ENCODE measurements at places on chromosomes 1 and 21. TPM values are rescaled to one million over a fixed set of nuclear protein-coding genes. Genes with fewer than 3 reads are reported as not detected.

Gene OR14K1
- not detected for polyA plus RNA-seq

Gene AVPR1B
- polyA plus RNA-seq, result not detected

Gene AIRE
- 0.09 TPM for polyA plus RNA-seq

Gene LCE1B
- polyA plus RNA-seq, result not detected

Gene CEP170
- 60.8 TPM for polyA plus RNA-seq

Gene ANKRD45
- polyA plus RNA-seq, result 3.4 TPM

Gene LDLRAD1
- polyA plus RNA-seq, result 5.0 TPM

Gene TCP10L
- polyA plus RNA-seq, result 0.54 TPM

Gene CLEC20A
- polyA plus RNA-seq, result 0.39 TPM

Gene CDCA8
- polyA plus RNA-seq, result 32.6 TPM

Gene WDR77
- polyA plus RNA-seq, result 53.3 TPM

Gene UTS2
- not detected for polyA plus RNA-seq

Gene SMCP
- not detected for polyA plus RNA-seq

GRCh38 chr1:15618655-15619525 lies 1.6 kb downstream of the DDI2 start:
- DNase-seq, result no peak

DNA sequence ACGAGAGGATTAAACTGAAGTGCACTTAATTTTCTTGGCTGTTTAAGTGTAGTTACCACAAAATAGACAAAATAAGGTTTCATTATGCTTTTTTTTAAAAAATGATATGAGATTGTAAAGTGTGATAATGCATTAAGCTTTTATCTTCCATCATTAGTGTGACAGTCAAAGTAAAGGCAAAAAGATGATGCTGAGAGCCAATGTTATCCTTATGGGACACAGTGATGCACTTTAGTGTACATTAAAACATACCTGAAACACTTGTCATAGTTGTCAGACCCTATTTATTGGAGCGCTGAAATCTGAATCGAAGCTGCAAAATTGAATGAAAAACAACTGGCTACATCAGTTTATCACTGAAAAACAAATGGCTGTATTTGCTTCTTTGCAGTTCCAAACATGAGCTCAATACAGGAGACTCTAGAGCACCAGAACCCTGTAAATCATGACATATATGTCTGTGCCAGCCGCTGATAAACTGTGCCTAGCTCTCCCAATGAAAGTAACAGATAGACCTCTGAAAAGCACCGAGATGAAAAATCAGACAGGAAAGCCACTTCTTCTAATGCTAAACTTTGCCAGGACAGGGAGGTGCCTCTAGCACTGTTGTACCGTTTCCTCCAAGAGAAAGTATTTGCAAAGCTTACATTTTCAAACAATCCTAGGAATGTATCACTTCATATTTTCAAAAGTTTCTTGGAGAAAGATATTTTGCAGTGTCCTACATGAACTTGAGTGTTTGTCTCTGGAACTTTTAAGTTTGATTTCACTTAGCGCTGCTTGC lies 120.7 kb upstream of the TMPRSS15 start:
- no peak for DNase-seq

- DNase-seq, result no peak
Measured at GRCh38 chr1:60584371-60584770, 498.0 kb upstream of the NFIA start.

DNA sequence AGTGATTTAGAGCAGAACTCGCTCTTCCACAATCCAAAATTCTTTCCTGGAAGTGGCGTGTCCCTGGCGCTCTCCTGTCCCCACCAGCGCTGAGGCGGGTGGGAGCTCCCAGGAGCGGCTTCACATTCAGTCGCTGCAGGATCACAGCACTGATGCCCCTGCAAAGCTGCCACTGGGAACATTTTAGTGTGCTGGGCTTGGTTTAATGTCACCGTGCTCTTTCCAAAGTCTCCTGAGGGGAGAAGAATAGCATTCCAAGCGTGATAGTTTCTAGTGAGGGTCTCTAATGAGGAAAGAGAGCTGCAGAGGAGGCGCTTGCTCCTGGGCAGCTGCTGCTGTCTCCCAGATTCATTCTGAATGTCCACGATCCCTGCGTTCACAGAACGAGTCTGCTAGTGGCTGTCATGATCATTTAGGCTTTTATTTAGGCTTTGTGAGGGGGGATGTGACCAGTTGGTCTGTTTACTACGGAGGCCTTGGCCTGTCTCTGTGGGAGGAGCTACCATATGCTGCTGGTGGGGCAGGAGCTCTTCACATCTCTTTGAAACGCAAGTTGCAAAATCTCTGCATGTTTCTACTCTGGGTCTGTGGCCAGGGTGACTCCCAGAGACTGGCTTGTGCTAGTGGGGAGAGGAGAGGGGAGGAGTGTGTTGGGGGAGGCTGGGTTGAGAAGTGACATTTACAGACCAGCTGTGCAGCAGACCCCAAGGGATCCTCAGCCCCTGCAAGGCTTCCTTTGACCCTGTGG lies 23.4 kb downstream of the OLFML3 start:
- DNase-seq, result no peak

GRCh38 chr1:78468521-78468920 lies 22.3 kb upstream of the PTGFR start:
- no peak for DNase-seq

DNA sequence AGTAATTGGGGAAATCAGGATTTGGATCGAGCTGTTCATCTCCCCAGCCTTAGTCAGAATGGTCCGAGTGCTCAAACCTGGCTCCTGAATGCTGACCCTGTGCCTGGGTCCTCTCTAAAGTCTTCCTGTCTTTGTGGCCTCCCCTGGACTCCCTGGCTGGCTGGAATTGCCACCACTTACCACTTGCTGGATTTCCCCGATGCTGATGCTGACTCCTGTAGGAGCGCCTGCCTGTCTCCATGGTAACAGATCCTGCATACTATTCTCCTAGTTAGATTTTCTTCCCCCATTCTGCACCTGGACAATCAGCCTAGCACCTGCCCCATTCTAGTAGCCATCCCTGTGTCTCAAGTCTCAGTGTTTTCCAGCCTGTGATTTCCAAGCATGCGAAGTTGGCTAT lies 382.2 kb upstream of the ESRRG start:
- DNase-seq, result no peak

DNA sequence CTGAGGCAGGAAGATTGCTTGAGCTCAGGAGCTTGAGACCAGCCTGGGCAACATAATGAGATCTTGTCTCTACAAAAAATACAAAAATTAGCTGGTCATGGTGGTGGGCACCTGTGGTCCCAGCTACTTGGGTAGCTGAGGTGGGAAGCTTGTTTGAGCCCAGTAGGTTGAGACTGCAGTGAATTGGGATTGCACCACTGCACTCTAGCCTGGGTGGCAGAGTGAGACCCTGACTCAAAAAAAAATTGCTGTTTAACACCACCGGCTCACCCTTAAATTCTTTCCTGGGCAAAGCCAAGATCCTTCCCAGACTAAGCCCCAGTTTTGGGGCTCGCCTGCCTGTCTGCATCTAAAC lies 6.6 kb upstream of the NSUN4 start:
- DNase-seq, result no peak

GRCh38 chr1:17635811-17636210 lies 96.3 kb downstream of the ARHGEF10L start:
- DNase-seq, result no peak

- peak; percentile 65 for DNase-seq
Measured at GRCh38 chr1:2194319-2194897, at the start of gene FAAP20. FAAP20 (minus strand) TSS chr1:2194772; CDS start chr1:2194749, 23 bp downstream.

DNA sequence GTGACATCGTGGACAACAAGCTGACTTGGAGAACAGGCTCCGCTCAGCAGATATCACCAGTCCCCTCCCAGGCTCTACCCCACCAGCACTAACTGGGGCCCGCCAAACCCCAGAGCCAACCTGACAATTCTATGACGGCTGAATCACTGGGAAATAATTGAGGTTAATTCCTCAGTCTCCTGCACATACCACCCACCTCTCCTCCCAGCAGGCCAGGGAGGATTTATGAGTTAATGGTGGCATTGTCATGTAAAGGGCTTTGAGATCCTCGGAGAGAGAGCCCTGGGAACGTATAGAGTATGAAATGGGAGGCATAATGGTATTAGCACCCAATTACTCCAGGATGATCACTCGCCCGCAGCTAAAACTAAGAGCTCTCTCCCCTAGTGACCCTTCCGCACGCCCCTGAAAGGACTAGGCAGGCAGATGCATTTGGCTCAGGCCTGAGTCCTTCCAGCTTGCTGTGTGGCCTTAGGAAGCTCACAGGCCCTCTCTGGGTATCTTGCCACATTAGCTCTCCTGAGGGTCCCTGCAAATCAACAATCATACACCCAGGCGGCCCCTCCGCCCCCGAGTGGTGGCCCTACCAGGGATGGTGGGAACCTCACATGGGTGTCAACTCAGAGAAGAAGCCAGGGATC lies 27.3 kb upstream of the PAX7 start:
- no peak for DNase-seq

- no peak for DNase-seq
Measured at GRCh38 chr21:29557200-29557599, 258.5 kb downstream of the BACH1 start.

GRCh38 chr1:238892612-238893011 lies 493.8 kb upstream of the CHRM3 start:
- no peak for DNase-seq

DNA sequence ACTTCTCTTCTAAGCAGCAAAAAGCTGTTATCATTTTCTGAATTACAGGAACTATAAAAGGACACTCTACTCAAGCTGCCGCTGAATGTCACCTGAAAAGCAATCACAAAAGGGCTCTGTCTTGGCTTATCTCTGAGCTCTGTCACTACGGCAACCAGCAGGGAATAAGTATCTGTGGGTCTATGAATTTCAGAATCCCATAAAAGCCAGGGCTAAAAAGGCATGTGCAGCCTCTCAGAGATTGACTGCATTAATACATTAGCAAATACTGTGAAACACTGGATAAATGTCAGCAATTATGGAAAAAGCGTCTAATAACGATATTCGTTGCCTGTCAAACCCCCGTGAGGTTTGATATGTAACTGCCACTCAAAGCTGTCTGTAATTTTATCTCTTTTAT lies 210.2 kb upstream of the DMRTA2 start:
- no peak for DNase-seq

GRCh38 chr1:1929639-1930545 lies 10.8 kb upstream of the TMEM52 start:
- no peak for DNase-seq

DNA sequence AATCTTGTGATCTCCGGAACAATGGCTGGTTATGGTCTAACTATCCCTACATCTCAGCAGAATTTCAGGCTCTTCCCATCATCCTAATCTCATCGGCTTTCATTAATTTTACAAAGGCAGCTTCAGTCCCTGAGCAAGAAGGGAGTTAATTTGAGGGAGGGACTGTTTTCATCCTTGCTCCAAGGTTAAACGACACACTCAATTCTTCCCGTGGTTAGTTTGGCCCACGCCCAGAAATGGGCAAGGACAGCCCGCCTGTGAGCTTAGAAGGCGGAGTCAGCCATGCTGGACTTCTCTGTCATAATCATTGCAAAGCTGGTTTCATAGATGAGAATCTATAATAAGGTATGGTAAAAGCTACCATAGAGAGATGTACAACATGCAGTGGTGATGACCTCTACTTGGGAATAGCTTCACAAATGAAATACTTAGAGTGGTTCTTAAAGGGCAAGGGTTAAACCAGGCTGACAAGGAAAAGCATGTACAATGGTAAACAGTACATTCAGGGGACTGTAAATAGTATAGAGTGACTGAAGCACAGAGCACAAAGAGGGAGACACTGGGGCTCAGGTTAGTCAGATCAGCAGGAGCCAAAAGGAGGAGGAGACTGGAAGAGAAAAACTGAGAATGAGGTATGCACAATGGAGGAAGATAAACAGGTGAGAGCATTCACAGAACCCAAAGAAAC lies 108.8 kb downstream of the SMYD3 start:
- no peak for DNase-seq

- no peak for DNase-seq
Measured at GRCh38 chr1:89322402-89322801, 41.5 kb upstream of the GBP6 start.

- DNase-seq, result no peak
Measured at GRCh38 chr1:91883470-91883869, 2.5 kb downstream of the TGFBR3 start.

DNA sequence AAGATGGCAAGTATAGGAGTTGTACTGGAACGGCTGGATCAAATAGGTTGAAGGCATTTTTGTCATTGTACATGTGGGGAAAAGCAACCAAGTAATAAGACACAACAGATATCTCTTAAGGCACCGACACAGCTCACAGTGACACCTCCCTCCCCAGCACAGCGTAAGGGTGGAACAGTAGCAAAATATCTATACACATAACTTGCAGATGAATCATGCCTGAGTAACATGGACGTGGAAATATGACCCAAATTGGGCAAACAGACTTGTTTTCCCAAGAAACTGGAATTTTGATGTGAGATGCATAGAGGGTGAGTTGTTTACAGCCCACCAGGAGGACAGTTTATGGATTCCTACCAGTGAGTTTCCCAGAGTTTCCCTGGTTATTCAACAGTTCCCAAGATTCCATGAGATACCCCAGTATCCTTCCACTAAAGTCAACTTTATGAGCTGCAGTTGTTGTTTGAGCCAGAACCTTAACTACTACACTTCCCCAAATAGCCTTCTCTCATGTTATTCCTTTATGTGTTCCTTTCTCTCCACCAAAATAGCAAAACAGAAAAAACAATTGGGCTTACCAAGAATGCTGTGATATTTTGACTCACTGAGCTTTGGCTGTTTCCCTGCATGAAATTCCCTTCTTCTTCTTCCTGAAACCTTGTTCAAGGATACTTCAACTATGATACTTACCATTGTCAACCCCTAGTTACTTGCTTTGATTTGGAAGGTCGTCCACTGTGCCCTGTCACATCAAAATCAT lies 7.1 kb upstream of the DR1 start:
- no peak for DNase-seq

DNA sequence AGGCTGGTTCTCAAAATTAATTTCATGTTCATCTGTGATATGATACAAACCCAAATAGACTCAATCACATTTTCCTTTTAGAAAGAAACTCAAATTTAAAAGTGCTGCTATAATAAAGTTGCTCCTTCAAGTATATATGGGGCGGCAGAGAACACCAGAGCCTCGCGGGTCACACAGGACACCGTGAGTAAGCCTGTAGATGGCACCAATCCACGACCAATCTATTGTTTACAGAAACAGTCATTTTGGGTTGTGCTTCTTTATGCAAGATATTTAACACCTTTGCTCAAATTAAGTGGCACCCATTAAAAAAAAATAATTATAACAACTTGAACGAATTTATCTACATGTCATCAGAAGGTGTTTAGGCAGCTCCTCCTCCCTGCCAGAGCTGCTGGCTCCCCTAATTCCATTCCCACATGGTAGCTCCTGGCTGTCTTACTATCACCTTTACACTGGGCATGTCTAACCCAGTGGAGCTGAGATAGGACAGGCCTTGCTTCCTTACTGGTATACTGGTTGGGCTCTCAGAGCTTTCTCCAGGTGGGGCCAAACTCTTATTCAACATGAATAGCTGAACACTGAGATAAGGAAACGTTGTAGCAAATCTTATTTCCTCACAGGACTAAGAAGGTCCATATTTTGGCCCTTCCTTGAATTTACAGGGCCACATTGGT lies 287.0 kb downstream of the SDCCAG8 start:
- DNase-seq, result no peak
